ENCODE measurements at places on chromosomes 12 and 14.

- DNase-seq, result no peak
Measured at GRCh38 chr14:35400648-35401421, 3.7 kb downstream of the NFKBIA start.

GRCh38 chr14:104734991-104735779, 11.2 kb downstream of the ADSS1 start:
- DNase-seq, result no peak

GRCh38 chr12:28107679-28108078, 82.6 kb upstream of the CCDC91 start:
- no peak for DNase-seq

DNA sequence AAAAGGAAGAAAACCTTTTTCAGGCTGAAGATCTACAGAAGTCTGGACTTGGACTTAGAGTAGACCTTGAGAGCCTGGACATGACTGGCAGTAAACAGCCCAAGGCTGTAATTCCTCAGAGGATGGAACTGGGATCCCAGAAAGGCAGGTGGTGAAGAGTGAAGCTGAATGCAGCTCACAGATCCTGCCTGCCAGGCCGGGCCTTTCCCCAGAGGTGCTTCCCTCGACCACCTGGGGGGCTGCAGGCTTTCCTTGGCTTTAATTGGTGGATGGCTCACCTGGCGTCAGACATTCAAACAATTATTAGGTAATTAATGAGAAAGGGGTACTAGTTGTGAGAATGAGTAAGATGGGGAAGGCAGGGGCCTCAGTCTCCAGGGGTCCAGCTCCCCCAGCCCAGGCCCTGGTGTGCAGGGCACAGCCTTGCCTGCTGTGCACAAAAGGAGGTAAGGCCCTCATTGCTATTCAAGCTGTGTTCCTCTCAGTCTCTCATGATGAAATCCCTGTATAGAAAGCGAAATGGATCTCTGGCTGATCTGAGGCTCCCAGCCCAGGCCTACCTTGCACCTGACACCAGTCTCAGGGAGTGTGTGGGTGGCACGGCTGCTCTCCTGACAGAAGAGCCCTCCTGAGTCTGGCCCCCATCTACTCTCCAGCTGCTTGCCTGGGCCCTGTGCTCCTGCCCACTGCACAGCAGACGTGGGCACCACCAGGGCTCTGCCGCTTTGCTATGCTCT, 63.0 kb upstream of the TCL1A start:
- DNase-seq, result no peak

GRCh38 chr12:99388671-99389195, 258.8 kb upstream of the GARIN6 start:
- DNase-seq, result no peak

GRCh38 chr12:122874081-122874480, 21.8 kb downstream of the VPS37B start:
- no peak for DNase-seq

DNA sequence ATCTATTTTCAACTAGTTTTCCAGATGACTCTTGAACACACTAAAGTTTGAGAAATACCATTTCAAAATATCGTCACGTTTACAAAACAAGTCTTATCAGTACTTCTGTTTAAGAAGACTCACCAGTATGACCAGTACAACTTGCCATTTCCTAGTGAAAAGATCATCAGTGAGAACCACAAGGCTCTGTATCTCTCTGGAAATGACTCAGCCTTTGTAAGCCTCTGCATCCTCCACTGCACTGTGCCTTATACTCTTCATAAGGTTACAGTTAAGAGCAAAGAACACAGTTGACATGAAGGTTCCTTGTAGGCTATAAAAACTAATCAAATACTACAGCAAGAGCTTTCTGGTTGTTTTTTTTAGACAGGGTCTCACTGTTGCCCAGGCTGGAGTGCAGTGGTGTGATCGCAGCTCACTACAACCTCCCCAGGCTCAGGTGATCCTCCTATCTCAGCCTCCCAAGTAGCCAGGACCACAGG, 5.7 kb upstream of the VTI1B start:
- no peak for DNase-seq
